ENCODE measurements at places on chromosomes 7 and 10.

DNA sequence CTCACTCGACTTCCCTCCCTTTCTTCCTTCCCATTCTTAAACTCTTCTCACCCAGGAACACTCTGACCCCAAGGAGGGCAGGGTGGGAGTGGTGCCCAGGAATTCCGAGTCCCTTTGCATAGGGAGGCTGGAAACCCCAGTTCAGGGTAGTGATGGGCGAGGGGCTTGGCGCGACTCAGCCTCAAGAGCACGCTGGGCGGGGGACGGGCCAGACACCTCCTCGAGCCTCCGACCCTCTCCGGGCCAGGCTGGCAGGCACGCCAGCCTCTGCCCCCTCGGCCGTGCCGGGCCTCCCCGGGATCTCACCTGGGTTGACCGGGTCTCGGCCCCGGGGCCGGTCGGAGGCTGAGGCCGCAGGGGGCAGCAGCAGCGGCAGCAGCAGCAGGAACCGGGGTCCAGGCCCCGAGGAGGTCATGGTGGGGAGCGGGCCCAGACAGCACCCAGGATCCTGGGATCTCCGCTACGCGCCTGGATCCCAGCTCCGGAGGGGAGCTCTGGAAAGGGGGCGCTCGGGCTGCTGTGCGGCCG lies 457 bp downstream of the PLOD3 start:
- no peak for DNase-seq

GRCh38 chr7:42939457-42940240 lies 7.5 kb downstream of the MRPL32 start:
- DNase-seq = no peak

DNA sequence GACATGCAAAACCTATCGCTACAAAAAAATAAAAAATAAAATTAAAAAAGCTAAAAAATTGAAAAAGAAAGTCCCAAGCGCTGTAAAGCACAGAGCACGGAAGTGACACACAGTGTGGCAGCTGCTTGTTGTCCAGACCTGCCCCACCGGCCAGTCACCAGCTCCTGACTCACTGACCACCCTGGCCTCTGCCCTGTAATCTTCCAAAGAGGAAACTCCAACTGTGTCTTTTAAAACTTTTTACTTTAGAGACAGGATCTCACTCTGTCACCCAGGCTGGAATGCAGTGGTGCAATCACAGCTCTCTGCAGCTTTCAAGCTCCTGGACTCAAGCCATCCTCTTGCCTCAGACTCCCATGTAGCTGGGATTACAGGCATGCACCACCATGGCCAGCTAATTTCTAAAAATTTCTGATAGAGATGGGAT lies 23.6 kb downstream of the GNA12 start:
- no peak for DNase-seq

GRCh38 chr10:89644691-89644966 lies 413 bp downstream of the PANK1 start:
- no peak for DNase-seq

DNA sequence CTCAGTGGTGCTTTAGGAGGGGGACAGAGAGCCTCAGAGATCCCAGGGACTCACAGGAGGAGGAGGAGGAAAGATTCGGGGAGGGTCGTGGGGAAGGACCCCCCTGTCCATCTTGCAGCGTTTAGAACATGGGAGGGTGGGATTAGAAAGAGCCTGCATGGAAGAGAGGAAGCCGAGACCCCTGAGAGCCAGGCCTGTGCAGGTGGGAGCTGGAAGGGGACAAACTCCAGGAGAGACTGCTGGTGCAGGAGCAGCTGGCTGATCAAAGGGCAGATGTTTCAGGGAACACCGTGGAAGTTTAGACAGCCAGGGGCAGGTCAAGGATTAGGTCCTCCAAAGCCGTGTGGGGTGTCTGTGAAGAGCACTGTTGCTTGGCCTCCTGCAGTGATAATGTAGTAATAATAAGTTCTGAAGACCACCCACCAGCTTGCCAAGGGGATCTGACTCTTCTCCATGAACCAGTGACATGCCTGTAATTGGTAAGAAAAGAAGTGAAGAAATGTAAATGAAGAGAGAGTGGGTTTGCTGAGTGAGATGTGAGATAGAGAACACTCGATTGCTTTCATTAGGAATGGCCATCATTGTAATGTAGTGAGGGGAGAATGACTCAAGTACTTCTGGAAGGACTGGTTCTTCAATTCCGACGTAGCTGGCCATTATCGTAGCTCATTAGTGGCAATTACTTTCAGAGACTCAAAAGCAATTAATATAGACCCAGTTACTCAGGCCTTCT lies 425.6 kb downstream of the PAXIP1 start:
- DNase-seq = no peak

DNA sequence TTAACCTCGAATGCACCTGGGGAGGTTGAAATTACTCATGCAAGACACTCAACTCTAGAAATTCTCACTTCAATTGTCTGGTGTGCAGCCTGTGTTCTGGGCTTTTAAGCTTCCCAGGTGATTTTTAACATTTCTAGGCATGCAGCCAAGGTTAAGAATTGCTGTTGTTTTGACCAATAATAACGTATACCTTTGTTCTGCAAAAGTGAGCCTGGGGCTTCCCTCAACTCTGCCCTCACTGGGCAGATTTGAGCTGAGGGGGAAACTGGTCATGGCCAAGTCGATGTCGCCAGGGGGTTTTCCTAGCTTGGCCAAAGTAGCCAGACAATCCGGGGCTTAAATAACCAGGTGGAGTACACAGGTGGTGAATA lies 568 bp downstream of the PRSS2 start:
- no peak for DNase-seq

- no peak for DNase-seq
These were observed 287.2 kb downstream of the GFRA1 start for GRCh38 chr10:115985786-115986185.

GRCh38 chr7:84230491-84230890 lies 35.9 kb upstream of the SEMA3A start:
- DNase-seq = no peak

DNA sequence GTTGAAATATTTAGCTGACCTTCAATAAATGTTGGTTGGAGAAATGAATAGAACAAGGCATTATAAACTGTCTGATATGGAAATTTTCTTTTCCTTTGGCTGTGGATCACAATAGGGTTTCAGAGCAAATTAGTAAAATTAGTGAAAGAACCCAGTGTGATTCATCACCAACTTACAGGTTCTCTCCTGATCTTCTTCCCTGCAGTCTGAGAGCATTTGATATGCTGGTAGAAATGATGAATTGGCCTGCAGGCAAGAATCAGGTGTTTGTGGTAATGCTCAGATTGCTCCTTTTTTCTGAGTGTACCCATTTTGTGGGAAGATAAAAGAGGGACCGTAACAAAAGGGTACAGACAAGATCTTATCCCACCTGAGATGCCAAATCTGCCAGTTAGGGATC lies 51.9 kb downstream of the BTAF1 start:
- DNase-seq = no peak

DNA sequence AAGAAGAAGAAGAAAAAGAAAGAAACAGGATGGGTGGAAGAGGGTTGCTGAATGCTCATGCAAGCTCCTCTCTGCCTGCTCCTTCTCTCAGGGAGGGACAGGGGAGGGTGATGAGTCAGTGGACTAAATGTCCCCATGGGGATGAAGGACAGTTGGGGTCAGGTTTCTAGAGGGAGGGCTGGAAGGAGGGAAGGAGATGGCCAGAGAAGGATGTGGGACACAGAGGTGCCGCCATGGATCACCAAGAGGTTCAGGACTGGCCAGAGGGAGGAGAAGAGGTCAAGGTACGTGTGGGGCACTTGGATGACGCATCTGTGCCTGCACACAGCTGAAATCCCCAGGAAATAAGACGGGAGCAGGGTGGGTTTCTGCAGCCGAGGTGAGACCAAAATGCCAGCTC lies 88.9 kb upstream of the GTF2I start:
- DNase-seq = no peak

DNA sequence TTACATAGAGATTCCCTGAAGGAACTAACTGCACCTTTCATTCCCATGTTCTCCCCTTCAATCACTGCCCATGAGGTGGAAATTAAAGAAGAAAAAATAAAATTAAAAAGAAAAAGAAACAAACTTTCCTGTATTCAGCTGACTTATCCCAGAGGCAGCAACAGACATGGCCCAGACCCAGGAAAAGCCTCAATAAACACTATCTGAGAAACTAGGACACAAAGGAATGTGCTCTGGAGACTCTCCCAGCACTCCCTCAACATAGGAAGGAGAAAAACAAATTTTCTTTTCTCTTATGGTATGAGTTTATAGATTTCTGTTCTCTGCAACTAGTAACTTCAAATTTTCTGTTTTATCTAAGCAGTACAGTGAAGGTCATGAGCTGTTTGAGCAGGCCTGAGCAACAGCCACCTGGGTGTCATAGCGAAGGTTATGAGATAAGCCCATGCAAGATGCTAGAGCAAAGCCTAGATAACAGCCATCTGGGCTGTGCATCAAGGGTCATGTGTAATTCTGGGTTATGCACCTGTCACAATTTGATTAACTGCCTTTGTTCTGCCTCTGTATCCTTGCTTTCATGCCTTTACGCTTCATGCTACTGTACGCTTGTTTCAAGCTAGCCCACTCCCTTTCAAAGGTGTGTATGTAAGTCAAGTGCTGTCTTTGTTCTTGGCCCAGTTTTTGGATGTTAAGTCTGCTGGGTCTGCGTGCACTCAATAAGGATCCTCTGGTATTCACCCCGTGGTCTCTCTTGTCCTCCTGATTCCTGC lies 11.0 kb upstream of the OR6B1 start:
- no peak for DNase-seq

- DNase-seq = no peak
These were observed 11.2 kb upstream of the AKAP9 start for GRCh38 chr7:91929463-91929862.

DNA sequence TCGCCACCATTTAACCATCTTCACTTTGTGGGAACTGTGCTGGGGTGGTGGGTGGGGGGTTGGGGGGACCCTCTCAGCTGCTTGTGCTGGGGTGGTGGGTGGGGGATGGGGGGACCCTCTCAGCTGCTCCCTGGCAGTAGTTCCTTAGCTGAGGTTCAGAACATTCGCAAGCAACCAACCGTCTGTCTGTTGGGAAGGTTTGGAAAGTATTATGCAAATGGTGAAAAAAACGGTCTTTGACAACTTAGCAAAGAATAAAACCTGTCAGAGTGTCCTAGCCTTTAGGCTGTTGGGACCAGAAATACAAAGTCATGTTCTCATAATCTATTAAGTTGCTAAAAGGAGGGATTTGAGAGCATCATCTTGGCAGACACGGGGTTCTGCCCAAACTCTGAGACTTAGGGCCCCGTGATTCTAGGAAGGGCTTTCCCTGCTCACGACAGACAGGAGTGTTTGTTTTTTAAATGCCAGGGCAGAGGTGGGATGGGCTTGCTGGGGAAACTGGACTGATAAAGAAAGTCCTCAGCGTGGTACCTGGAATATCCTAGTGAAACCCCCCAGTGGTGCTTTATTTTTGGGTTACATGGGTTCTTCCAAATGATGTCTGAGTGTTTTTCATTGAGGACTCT lies 14.1 kb upstream of the SRGN start:
- DNase-seq = no peak

DNA sequence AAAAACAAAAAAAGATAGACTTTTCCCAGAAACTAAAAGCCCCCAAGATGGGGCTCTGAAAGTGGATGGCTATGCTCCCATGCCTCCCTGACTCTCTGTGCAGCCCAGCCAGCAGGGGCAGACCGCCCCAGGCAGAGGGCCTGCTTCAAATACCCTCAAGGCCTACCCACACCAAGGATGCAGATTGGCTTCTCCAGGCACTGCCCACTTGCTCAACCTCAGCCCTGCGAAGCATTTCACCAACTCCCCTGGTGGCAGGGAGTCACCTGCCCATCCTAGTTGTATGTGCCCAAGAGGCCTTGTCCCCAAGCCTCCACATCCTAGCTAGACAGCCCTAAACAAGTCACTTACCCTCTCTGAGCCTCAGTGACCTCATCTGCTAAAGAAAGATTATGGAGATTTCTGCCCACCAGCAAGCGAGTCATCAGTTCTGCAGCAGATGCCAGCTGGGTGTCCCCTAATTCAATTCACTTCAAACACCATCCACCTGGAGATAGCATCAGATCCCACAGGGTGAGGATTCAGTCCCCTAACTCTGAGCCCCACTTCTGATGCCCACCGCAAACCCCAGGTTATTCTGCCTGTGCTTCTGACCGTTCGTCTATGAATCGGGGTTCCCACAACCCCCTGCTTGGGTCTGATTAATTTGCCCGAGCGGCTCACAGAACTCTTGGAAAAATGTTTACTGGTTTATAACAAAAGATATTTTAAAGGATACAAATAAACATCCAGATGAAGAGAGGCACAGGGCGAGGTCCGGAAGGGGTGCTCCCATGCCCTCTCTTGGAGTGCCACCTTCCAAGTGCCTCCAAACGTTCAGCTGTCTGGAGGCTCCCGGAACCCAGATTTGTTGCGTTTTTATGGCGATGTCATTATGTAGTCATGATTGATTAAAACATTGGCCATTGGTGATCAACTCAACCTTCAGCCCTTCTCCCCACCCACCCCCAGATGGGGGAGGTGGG lies 18.6 kb upstream of the ZMIZ1 start:
- DNase-seq = no peak

- no peak for DNase-seq
These were observed 126.7 kb downstream of the DKK1 start for GRCh38 chr10:52440612-52441285.

- DNase-seq = no peak
These were observed 93.0 kb upstream of the KCTD7 start for GRCh38 chr7:66535414-66536329.

- no peak for DNase-seq
These were observed 3.5 kb downstream of the EGFR start for GRCh38 chr7:55022002-55022985.

- no peak for DNase-seq
These were observed 26.0 kb downstream of the CCM2 start for GRCh38 chr7:45026013-45026412.

DNA sequence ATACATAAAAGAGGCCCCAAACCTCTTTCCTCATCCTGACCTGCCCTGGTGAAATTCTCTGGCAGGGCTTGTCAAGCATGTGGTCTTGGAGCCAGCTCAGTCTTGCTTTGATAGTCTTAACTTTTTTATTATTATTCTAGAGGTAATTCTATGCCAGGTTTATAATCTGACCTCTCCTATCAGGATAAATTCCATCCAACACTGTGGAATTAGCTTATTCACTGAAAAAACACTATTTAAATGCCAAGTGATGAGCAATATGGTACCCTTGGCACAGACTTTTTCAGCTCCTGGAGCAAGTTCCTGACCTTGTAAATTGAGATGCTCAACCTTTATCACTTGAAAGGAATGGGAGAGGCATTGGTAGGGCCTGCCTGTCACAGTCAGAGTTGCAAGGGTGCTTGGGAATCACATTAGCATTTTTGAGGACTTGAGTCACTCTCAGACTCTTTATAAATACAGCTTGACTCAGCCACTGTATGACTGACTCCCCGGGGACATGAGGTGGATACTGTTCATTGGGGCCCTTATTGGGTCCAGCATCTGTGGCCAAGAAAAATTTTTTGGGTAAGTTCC lies at the start of gene CPA4:
CPA4 (plus strand) TSS at position 480 of the 576 bp plus-strand sequence; CDS start at position 500, 20 bp downstream.
- peak; percentile 48 for DNase-seq

- DNase-seq = no peak
These were observed 487.9 kb downstream of the PARD3 start for GRCh38 chr10:34327184-34327583.

DNA sequence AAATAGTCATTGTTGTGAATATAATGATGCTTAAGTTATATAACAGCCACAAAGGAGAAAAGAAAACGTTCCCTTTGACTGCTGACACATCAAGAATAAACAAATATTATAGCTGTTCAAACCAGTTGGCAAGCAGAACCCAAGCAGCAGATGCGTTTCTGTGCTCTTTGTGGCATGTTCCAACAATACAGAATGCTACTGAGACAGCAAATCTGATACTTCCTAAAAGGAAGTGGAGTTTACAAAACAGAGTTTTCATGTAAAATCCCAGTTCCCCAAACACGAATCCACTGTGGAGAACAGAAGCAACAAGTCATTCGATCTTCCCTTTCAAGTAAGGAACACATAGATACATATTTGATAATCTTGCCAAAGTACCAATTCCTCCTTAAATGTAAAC lies 170.9 kb upstream of the ASAH2 start:
- no peak for DNase-seq
